COR-L47 (cell line): ENCODE measurements at places on chromosomes 5 and 9.

GRCh38 chr5:17090839-17091238 lies 126.6 kb upstream of the BASP1 start:
- no peak for DNase-seq

DNA sequence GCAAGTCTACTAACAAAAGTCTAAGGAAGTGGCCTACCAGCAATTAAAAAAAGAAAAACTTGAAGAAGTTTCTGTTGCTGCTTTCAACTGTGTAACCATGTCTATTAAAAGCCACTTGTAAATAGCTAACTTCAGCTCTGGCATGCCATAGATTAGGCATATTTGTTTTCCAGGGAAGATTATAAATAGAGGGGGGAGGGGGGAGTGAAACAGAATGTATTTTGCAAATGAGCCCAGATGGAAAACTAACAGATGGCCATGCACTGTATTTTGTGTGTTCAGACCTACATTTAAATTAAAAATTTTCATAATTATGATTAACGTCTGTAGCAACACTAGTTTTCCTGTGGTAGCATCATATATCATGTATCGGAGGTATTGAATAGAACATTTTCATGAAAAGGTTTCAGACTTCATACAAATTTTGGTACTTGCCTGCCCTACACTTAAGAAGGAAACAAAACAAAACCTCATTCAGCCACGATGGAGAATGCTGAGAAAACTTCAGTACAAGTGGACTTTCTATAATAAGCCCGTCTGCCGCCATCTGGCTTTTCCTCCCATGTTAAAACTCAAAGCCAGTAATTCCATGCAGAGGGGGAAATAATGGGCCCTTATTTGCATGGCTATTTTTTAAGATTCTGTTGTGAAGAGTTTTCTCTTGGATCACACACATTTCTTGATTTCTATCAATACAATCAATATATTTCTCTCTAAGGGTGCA lies 220.4 kb upstream of the SMARCA2 start:
- no peak for DNase-seq

DNA sequence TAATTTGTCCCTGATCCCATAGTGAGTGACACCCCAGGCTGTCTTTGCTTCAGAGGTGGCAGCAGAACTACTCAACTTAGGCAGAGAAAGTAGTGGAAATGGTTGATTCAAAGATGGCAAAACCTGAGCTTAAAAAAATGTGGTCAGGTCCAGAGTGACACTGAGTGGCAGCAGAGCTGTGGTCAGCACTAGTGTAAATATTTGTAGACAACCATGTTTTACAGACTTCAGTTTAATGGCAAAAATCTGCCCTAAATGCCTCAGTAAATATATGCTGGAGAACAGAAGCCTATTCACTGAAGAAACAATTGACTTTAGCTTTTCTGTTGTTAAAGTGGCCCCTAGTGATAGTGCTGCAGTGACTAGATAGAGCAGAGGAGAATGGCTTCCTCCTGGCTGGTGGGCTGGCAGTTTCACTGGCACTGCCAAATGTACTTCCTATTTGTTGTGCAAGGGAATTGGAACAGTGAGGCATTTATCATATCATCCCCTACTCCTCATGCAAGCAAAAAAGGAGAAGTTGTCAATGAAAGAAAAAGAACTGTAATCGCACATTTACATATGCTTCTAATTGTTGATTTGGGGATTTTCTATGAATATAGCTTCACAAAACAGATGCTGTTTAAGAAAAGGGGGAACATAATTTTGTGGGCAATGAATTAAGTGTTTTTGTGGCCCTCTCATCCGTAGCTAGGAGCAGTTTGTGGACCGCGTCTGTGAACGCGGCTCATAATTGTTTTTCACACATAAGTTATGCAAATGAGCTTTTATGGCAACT lies 12.0 kb downstream of the PBX3 start:
- DNase-seq, result peak; percentile 47

DNA sequence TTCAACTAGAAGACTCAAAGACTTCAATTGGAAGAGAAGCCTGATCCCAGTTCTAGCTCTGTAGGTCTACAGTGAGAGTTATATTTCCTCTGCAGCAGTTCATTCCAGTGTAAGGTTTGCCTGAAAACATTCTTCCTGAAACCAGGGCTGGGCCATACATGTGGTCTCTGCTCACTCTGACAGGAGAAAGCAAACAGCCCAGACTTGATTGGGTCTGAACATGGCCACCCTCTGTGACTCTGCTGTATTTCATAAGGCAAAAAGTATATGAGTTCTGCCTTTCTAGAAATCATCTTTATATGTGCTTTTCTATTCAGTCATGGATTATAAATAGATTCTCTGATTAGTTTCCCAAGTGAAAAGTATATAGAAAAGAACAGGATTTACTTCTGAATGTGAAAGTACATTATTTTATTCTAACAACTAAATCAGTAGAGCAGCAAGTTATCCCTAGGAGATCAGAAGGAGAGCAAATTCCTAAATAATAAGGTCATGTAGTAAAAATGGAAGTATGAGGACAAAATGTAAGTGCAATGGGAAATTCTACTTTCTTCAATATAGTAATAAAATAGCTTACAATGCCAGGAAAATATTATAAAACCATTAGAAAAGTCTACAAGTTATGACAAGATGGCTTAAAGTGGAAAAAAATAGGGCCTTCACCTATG lies 144.3 kb downstream of the EFNA5 start:
- no peak for DNase-seq

DNA sequence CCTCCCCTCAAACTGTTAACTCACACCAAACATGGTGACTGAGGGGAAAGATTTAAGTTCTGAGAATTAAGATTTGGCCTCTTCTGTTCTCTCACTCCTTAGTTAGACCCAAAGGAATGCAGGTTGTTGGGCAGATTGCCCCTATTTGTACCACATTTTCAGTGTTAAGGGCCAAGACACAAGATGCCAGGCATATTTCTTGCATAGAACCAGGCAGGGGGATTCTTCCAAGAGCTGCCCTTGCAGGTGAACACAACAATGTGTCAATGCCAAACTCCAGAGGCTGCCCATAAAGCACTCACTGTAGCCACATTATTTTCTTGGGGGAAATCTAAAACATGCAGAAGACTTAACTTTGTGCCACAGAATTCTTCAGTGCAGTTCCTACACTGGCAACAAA lies 14.7 kb downstream of the MPDZ start:
- no peak for DNase-seq

- no peak for DNase-seq
Measured at GRCh38 chr5:51398875-51399642, 15.8 kb downstream of the ISL1 start.

DNA sequence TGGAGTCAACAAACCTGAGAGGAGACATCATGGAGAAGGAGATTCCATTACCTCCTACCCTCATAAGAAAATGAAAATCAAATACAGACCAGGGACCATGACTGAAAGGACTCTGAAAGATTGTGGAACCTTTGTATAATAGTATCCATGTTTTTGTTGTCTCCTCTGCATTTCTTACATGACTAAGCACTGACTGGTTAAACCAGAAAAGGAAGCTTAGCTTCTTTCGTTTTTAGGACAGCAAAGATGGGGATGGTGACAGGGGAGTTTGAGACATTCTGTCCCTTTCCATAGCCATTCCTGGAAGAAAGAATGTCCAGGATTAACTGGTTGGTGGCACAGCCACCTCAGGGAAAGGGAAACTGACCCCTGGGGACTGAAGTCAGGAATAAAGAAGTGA lies 22.2 kb downstream of the ITGA1 start:
- DNase-seq, result no peak

DNA sequence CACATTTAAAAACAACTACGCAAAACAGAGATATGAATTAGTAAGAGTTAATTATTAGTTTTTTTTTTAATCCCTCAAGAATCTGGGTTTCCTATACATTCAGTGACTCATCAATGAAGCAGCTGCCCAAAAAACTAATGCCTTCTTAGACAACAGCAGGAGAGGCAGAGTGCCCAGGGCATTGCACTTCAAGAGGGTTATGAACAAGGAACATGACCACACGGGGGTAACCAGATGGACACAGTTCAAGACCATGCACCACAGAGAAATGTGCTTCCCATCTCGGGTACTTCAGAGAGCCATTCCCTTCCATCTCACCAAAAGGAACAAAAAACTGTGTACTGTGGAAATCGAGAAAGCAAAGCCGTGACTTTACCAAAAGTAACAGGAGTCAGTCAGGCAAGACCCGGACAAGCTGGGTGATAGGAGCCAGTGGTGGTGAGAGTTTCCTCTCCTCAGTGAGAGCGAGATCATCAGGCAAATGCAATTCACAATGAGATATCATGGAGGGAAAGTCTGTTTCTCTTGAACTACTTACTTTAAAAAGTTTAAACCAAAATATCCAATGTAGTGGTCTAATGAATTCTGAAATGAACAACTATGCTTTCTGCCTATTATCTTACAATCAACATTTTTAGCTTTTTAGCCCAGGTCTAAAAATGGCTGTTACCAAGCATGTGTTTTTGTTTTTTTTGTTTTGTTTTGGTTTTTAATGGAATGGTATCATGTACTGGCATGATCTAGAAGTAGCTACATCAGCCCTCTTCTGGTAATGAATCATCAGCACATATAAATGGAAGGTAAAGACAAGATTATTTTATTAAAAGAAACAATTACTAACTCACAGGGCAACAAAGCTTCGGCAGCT lies 192.1 kb downstream of the TSSK1B start:
- DNase-seq, result no peak

- DNase-seq, result no peak
Measured at GRCh38 chr9:16833296-16833835, 37.1 kb downstream of the BNC2 start.

- DNase-seq, result no peak
Measured at GRCh38 chr5:172872997-172873491, 39.0 kb downstream of the ERGIC1 start.

DNA sequence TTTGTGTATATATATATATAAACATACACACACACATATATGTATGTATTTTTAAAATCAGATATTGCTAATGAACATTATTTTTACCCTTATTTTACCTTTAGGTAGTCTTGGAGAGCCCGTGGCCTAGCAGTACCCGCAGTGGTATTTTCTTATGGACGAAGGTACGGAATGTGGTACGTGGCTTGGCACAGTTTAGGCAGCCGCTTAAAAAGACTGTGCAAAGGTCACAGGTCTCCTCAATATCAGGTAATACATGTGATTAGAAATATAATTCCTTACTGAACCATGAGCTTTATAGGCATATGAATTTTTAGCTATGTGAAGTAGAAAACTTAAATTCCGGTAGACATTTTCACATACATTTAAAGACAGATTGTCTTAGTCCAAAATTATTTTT lies 43.9 kb downstream of the RPS6 start:
- no peak for DNase-seq

DNA sequence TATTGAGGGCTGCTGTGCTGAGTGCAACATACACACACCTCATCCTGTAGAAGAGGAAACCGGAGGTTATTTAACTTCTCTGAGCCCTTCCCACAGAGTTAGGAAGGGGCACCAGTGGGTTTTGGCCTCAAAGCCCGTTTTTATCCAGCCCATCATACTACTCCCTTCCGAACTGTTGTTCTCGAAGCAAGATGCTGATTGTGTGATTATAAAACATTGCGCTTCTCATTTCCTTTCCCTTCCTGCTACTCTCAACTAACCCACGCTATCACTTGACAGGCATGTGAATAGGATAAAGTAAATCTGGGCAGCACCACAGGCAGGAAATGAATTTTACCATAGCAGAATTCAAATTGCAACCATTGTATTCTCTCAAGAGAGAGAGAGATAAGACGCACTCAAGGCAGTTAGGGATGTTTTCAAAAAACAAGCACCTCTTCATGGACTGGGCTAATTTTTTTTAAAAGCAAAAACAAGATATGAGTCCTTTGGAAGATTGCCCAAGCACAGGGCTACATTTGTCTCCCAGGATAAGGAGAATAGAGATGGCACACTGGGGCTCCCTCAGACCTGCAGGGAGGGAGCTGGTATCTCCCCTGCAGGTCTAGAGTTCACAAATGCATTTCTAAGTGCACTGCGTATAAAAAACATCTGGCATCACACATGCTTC lies 52.6 kb downstream of the GNA14 start:
- DNase-seq, result no peak
